ENCODE measurements at places on chromosomes 16 and 17.

- DNase-seq: no peak
Observed at GRCh38 chr17:21129023-21129681, 2.4 kb downstream of the DHRS7B start.

- DNase-seq: no peak
Observed at GRCh38 chr17:62981933-62982332, 15.9 kb downstream of the TANC2 start.

DNA sequence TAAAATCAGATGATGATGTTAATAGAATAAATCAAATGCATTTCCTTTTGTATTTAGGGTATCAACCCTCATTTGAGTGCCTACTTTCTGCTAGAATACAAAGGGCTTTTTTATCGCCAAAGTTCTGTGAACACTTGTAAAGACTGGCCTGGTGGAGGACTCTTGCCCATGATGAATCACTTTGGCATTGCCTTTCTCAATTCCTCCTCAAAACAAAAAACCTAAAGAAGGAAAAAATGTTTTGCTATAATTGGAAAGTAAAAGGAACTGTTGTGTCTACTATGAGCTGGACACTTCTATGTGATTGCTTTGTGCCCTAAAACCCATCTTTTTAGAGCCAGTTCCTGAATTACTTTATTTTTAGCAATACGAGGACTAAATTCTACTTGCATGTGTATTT lies 13.0 kb upstream of the DHRS11 start:
- DNase-seq: no peak

GRCh38 chr17:58710948-58711552 lies 18.6 kb downstream of the RAD51C start:
- peak; percentile 23 for DNase-seq

- DNase-seq: peak; percentile 71
Observed at GRCh38 chr16:23902748-23903414, 67.1 kb downstream of the PRKCB start.

GRCh38 chr17:57422574-57423164 lies 166.3 kb downstream of the MSI2 start:
- DNase-seq: no peak

DNA sequence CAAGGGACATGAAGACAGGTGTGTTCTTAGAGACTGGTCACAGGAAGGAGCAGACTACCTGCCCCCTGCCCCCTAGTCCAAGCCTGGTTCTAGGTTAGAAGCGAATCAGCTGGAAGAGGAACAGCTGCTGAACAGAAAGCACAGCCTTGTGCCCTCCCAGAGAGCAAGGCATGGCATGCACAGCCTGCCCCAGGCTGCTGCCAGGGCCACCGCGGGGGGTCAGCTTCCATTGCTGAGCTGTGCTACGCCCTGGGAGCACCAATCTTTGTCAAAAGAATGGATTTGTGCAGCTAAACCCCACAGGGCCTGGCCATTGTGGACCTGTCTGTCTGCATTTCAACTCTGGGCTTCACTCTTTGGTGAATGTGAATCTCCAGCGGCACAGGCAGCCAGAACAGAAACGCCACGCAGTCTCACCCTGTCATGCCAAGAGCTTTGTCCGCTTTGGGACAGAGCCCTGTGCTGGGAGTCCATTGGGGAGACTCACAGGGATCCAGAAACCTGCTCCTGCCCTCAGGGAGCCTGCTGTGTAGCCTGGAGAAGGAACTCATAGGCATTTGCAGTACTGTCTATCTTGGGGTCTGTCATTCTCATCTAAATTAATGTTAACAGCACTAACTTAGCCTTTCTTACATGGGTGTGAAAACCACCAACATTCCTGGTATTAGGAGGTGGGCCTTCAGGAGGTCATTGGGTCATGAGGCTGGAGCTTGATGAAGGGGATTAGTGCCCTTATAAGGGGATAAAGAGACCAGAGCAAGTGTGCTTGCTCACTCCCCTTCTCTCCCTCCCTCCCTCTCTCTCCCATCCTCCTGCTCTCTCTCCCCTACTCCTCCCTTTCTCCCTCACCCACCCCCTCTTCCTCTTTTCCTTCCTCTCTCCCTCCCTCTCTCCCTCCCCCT lies 25.6 kb upstream of the CDRT4 start:
- no peak for DNase-seq
